ENCODE measurements at places on chromosomes 5 and 9.

GRCh38 chr5:1104327-1105006 is 7.4 kb downstream of the SLC12A7 start:
- no peak for DNase-seq

- no peak for DNase-seq
Observed at GRCh38 chr9:14749741-14750211, 27.2 kb upstream of the CER1 start.

- no peak for DNase-seq
Observed at GRCh38 chr5:72845889-72846288, 29.4 kb downstream of the TNPO1 start.

DNA sequence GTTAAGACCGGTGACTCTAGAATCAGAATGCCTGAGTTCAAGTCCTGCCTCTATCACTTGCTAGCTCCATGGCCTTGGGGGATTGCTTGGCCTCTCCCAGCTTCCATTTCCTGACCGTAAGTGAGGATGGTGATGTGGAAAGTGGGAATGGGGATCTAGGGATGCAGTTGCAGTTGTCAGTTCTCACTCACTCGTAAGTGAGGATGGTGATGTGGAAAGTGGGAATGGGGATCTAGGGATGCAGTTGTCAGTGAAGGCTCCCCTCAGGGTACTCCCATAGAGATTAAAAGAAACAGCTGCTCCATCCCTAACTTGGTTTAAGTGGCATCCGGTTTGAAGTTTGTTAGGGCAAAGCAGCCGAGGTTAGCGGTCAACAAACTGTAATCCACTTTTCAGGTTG is 3.0 kb upstream of the IL9 start:
- DNase-seq, result no peak

GRCh38 chr5:352639-353611 is 31.4 kb downstream of the AHRR start:
- DNase-seq, result no peak

GRCh38 chr5:149581931-149582768 is 852 bp downstream of the ARHGEF37 start:
- DNase-seq, result no peak

- no peak for DNase-seq
Observed at GRCh38 chr9:16153741-16154140, 600.9 kb downstream of the CCDC171 start.

DNA sequence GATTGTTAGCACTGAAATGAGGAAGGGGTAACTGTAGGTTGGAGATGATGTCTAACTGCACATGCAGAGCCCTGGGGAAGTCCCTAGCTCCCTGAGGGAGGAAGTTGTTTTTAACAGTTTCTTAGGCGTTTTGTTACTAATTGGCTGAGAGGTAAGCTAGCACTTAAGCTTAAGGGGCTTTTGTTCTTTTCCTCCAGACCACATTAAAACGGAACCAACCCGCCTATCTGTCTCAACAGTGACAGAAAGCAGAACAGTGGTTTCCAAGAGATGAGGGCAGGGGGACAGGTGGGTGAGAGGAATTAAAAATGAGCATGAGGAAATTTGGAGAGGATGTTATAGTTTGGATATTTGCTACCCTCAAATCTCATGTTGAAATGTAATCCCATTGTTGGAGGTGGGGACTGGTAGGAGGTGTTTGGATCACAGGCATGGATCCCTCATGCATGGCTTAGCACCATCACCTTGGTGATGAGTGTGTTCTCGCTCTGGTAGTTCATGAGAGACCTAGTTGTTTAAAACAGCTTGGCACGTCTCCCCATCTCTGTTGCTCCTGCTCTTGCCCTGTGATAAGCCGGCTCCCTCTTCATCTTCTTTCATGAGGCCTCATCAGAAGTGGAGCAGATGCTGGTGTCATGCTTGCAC is 38.9 kb downstream of the LYRM7 start:
- peak; percentile 98 for DNase-seq

DNA sequence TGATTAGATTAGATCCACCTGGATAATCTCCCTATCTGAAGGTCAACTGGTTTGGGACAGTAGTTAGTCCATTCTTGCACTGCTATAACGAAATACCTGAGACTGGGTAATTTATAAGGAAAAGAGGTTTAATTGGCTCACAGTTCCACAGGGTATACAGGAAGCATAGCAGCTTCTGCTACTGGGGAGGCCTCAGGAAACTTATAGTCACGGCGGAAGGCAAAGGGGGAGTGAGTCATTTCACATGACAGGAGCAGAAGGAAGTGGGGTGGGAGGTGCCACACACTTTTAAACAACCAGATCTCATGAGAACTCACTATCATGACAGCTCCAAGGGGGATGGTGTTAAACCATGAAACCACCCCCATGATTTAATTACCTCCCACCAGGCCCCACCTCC is 9.9 kb downstream of the C9orf40 start:
- no peak for DNase-seq

DNA sequence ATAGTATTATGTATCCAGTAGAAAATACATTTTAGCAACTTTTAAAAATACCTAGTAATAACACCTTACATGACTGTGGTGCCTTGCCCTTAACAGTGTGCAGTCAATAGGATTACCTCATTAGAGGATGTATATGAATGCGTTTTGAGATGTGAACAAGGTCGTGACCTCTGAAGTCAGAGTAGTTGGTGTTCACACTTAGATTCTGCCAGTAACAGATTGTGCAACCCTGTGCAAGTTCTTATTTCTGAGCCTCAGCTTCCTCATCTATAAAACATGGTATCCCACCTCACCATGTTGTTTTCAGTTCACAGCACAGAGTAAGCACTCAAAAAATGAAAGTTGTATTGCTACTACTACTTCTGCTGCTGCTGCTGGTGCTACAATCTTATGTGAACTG is 347.3 kb downstream of the KDM4C start:
- DNase-seq, result peak; percentile 58

DNA sequence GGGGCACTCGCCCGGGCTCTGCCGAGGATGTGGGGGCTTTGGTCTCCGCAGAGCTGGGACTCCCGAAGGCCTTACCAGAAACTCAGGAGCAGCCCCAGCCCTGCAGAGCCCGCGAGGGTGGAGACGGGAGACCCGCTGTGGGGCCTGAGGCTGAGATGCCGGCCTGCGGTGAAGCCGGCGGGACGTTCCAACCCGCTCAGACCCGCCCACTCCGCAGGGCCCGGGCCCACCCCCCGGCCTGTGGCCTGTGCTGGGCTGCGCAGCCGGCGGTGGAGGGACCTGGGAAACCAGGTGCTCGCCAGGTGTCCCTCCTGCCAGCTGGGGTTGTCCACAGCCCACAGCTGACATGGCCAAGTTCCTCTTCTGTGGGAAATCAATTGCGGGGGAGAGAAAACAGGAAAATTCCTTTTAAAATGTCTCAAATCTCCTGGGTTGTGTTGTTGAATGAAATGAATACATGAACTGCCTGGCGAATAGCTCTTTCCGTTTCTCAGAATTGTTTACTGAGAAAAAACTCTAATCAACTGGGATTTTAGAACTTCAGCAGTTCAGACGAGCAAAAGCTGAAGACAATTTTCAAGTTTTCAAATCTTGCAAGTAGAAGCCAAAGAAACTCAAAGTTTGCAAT is 49.0 kb upstream of the IRX4 start:
- no peak for DNase-seq

DNA sequence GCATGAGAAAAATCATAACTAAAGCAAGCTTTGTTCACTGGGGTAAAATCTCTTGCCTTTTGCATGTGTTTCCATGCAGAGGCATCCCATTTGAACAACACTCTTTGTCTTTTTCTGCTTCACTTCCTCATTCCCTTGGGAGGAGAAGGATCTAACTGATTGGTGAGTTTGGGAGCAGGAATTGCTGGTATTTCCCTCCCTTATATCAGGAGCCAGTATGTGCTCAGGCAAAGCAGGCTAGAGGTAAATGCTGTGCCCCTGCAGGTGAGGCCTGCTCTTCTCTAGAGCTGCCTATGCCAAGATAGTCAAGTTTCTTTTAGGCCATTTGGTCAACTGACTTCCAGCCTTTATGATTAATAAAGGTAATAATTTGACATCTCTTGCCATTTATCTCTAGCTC is 179.9 kb downstream of the COX7C start:
- DNase-seq, result no peak

- DNase-seq, result no peak
Observed at GRCh38 chr5:67193439-67193807, 3.2 kb downstream of the CD180 start.

- no peak for DNase-seq
Observed at GRCh38 chr5:78813906-78814530, 165.4 kb upstream of the LHFPL2 start.

DNA sequence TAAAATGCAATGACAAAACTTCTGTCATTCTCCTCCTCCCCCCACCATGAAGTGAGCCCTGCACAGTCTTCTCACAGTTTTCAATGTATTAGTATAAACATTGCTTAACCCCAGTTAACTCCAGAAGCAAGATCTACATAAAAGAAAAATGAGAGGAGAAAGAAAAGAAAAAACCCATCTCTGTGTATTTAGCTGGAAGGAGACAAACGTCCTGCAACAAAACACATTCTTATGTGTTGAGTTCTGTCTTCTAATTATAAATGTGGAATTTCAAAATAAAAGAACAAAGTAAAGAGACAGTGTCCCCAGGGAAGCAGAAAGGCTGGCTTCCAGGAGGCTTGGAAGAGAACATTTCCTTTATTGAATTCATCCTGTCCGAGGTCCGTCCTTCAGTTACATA is 491.9 kb upstream of the TUSC1 start:
- no peak for DNase-seq

DNA sequence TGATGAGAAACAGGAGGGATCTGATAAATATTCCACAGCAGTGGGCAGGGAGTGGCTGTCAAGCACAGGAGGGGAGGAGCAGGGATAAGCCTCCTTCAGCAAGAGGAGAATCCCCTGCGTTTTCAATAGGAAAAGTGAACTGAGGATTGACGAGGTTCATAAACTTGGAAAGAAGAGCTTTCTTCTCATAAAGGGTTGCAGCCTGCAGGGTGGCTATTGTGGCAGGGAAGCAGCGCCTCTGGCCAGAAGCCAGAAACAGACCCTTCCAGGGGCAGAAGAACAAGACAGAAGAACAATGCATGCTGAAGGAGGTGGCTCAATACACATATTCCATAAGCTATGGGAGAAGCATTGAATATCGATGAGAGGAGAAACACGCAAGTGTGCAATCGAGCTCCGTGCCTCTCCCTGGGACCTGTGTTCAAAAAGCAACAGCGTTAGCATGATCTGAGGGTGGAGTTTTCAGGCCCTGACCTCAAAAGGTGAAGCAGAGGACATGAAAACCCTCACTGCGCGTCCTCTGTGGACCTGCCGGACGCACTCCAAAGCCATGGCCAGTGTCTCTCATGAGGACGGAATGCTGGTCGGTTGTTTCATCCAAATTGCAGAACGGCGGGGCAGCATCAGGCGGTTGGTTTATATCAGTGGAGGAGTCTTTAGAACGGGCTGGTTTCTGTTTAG is 67.6 kb downstream of the ANKRD33B start:
- DNase-seq, result no peak

GRCh38 chr9:297104-297972 is 82.7 kb downstream of the DOCK8 start:
- DNase-seq, result peak; percentile 86

- no peak for DNase-seq
Observed at GRCh38 chr5:68182094-68182493, 33.5 kb upstream of the PIK3R1 start.

GRCh38 chr5:169157064-169157463 is 143.9 kb downstream of the SLIT3 start:
- DNase-seq, result no peak

DNA sequence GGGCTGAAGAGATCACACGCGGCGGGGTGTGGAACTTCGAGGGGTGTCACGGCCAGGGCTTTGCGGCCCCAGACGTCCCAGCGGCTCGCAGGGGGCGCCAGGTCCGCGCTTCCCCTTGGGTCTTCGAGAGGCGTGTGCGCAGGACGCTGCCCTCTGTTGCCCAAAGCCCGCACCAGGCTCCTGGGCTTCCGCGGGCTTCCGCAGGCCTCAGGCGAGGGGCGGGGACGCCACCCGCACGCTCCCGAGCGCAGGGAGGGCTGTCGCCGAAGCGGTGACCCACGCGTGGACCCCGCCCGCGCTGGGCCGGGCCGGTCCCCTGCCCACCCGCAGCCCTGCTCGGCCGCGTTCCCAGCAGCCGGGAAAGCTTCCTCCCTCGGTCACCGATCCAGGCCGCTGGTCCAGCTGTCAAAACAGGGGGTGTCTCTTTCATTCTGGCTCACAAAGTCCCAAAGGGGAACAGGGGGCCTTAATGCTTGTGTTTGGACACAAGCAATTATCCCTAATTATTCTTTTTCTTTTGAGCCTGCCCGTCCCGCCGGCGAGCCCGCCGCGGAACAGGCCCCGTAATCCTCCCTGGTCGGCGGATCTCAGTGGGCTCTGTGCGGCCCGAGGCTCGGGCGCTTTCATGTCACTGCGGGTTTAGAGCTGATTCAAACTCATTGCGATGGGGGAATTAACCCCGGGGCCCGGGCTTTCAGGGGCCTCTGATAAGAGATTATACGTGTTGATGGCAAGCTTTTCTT is 60.6 kb downstream of the TMEM174 start:
- DNase-seq, result no peak

- no peak for DNase-seq
Observed at GRCh38 chr9:114499941-114500696, 5.2 kb downstream of the WHRN start.

GRCh38 chr5:87004101-87004500 is 263.6 kb upstream of the RASA1 start:
- no peak for DNase-seq

- peak; percentile 83 for DNase-seq
Observed at GRCh38 chr5:160702934-160703333, 149.1 kb downstream of the ATP10B start.

DNA sequence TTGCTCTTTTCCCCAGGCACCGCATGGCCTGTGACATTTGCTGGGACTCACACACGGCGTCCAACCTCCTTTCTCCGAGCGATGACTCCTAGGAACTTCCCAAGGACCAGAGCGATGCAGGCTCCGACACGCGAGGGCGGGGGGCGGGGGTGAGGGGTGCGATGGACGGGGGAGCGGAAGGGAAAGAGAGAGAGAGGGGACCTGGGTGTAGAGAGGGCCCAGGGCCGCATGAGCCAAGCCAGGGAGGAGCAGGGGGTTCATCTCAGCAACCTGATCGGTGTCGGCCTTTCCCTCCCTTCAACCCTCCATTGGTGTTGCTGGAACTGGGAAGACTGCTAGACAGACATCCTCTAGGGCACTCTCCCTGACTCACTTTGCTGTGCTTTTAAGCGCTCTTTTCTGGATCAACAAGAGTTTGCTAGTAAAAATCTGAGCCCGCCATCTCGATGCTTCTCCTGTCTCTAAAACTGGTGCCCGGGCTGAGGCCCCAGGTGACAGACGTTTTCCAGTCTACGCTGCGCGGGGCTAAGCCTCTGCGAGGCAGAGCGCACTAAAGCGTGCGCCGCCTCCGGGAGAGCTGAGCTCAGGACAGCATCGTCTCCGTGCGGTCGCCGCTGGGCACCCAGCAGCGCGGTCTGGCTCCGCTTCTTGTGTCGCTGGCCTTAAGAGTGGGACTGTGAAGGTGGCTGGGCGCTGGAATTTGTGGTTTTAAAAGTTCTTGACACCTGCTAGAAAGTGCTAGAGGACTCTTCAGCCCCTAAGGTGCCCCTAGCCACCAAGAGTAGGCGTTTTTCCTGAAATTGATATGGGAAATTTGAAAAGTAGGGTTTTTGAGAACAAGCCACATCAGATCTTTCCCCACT is 1.0 kb upstream of the TSLP start:
- no peak for DNase-seq
